ENCODE measurements at places on chromosomes 3 and 15. TPM values are rescaled to one million over a fixed set of nuclear protein-coding genes. Genes with fewer than 3 reads are reported as not detected.

GRCh38 chr3:26247712-26248111 is 374.9 kb upstream of the LRRC3B start:
- no peak overlapping the region for H3K4me3 ChIP-seq
- no peak overlapping the region for H3K27ac ChIP-seq
- H3K4me1 ChIP-seq, result no peaks in the 10 kb centered on the region
- DNase-seq, result no peak

GRCh38 chr3:45095916-45096526 is 50.2 kb downstream of the CDCP1 start:
- peaks cover 5% of the 10 kb centered on the region for H3K36me3 ChIP-seq
- peaks cover 19% of the 10 kb centered on the region for H3K4me1 ChIP-seq
- peak; percentile 67 for DNase-seq

DNA sequence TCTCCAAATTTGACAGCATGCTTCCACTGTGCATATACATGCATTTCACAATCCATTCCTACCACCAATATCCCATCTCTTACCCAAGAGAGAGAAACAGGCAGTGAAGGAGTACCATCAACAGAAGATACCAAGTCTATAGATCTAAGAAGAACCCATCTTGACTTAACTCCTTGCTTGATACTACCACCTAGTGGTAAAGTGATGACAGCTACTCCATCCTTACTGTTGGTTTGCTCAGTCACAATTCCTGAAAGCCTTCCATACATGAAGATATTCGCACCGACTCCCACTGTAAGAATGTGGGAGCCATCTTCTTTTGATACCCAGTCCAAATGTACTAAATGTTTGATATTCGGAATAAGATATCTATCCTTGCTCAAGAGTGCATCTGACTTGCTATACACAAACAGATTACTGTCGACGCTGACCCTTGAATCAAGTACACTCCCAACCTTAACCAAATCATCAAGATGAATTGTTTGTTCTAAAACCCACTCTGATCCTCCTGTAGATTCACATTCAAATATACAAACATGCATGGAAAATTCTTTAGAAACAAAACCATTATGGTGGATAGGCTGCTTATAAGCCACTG is 123.1 kb downstream of the DMXL2 start:
- no peak overlapping the region for H3K27ac ChIP-seq
- H3K4me1 ChIP-seq, result peaks cover 8% of the 10 kb centered on the region
- DNase-seq, result peak; percentile 28
- H3K4me3 ChIP-seq, result no peak overlapping the region
- no peaks in the 10 kb centered on the region for H3K27me3 ChIP-seq
- H3K36me3 ChIP-seq, result peaks cover 2% of the 10 kb centered on the region

DNA sequence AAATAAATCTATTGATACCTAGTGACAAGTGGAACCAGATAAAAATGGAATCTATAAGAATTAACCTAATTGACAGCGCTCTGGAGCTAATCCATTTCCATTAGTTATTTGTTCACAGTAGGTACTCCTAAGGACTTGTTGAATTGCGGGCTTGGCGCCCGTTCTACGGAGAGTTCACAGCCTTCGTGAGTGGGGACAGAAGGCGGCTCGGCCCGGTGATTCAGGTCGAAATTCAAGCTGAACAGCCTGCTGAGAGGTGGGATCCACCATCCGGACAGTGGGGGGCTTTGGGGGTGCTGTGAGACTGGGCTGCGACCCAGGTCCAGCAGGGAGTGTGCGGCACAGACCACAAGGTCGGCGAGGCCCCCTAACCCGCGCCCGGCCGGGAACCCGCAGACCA is 779 bp upstream of the CTNNB1 start:
- H3K4me1 ChIP-seq, result peaks cover 32% of the 10 kb centered on the region
- DNase-seq, result peak; percentile 39
- peak overlapping the region; percentile 95 for H3K27ac ChIP-seq
- peak overlapping the region; percentile 93 for H3K4me3 ChIP-seq
- H3K36me3 ChIP-seq, result no peaks in the 10 kb centered on the region

The AHSG gene
- not detected for total RNA-seq

The CORO2B gene
- total RNA-seq, result 0.89 TPM

Data from stomach (tissue), 19 donors.